CD14-positive monocyte (primary cell): ENCODE measurements at places on chromosomes 3 and 15. TPM values are rescaled to one million over a fixed set of nuclear protein-coding genes. Genes with fewer than 3 reads are reported as not detected.
A peak's percentile ranks its signal among the peaks of the same experiment; 100 is the strongest.

DNA sequence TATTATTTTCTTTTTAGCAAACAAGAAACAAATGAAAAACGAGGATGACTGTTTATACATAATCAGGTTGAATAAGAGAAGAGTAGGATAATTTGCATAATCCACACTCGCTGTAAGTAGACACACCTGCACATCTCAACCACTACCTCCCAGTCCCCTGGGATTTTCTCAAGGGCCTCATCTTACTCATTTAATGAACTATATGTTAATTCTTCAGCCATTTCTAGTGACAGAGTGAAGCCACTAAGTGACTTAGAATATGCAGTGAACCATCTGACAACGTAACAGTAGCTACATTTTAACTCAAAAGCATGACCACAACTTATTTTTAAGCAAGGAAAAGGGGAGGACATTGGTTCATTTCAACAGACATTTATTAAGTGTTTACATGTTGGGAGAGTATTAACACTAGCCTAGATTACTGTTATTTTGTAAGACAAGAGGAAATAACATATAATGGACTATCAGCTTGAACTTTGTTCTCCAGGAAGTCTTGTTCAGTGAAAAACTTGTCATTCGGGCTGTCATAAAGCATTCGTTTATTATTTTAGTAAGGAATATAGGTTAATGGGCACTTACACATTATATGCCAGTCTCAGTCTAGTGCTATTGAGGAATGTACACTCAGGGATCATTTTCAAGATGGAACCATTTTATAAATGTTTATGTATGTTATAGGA is 173.0 kb upstream of the ROBO2 start:
- DNase-seq = no peak

- DNase-seq = peak; percentile 41
Measured at GRCh38 chr3:53236112-53236841, 19.5 kb downstream of the TKT start.

- DNase-seq = no peak
Measured at GRCh38 chr15:74212494-74212893, 9.9 kb upstream of the STRA6 start.

Gene CCNB2
- 0.13 TPM for polyA plus RNA-seq

GRCh38 chr3:129708328-129708861 is 101.9 kb upstream of the PLXND1 start:
- no peak for DNase-seq

DNA sequence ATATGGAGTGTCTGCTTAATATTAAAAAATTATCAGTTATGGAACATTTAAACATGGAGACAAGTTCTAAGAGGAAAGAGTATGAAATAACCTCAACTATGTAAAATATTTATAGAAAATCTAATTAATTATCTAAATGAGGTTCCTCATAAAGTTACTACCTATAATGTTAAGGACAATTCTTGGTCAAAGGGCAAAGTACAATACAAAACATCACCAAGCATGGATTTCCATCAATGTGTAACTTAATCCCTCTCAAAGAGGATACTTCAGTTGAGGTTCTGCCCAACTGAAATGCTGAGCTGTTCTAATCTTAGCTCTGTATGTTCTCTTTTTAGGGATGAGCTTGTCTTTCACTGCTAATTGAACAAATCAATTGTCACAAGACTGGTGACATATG is 56.0 kb upstream of the CHRM5 start:
- no peak for DNase-seq
